Parietal lobe (tissue), 2 donors: ENCODE measurements at places on chromosomes 2 and 18. TPM values are rescaled to one million over a fixed set of nuclear protein-coding genes. Genes with fewer than 3 reads are reported as not detected.

The IL36B gene
- not detected for total RNA-seq

The ARHGEF33 gene
- 6.9 TPM for total RNA-seq

The CIDEA gene
- 3.4 TPM for total RNA-seq

The TIGD1 gene
- 14.1 TPM for total RNA-seq

The GAREM2 gene
- total RNA-seq, result 11.9 TPM

The NOSTRIN gene
- total RNA-seq, result 7.2 TPM

The PARD6G gene
- total RNA-seq, result 11.6 TPM

The CAPN13 gene
- total RNA-seq, result 0.31 TPM

The TCF23 gene
- not detected for total RNA-seq

The G6PC2 gene
- total RNA-seq, result not detected

The COLEC11 gene
- total RNA-seq, result 0.31 TPM

The RPRM gene
- total RNA-seq, result 71.7 TPM

The CD8A gene
- total RNA-seq, result 1.3 TPM

The PROC gene
- total RNA-seq, result not detected

The IL36G gene
- total RNA-seq, result not detected

The RIT2 gene
- 30.0 TPM for total RNA-seq

The SLC4A5 gene
- 13.8 TPM for total RNA-seq

The FER1L5 gene
- total RNA-seq, result 1.6 TPM

The CROCC2 gene
- under 0.01 TPM for total RNA-seq

The RAB6D gene
- total RNA-seq, result 0.31 TPM

The C2orf78 gene
- total RNA-seq, result not detected

The IFIH1 gene
- total RNA-seq, result 2.2 TPM

The METTL8 gene
- 22.2 TPM for total RNA-seq

The GPATCH11 gene
- 16.3 TPM for total RNA-seq
